ENCODE measurements at places on chromosomes 2 and 18.

DNA sequence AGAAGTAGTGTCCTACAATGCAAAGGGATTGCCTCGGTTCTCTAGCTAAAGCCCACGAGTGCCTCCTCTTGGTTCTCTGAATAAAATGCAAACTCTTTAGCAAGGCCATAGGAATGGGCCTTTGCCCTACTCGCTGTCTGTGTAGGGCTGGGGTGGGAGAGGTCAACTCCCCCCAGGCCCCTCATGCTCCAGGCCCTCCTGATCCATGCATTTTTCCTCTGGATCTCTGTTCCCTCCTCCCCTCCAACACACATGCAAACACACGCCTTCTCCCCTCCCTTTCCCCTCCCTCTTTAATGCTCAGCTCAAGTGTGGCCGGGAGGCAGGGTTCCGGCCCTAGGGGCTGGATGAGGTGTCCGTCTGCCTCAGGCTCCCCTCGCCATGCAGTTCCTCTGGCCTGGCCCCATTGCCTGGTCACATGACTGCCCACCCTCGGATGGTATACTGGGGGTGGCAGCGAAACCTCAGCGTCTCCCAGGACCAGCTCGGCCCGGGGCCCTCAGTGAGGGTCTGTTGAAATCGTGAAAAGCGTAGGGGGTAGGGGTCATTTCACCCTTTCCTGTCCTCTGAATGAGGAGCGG, 14.9 kb upstream of the KLF11 start:
- H3K27me3 ChIP-seq, result no peaks in the 10 kb centered on the region
- no peak for DNase-seq
- peak overlapping the region; percentile 34 for H3K4me3 ChIP-seq
- H3K4me1 ChIP-seq, result peaks cover 30% of the 10 kb centered on the region
- H3K36me3 ChIP-seq, result no peaks in the 10 kb centered on the region
- H3K27ac ChIP-seq, result peak overlapping the region; percentile 83

- DNase-seq, result no peak
- H3K27me3 ChIP-seq, result no peaks in the 10 kb centered on the region
- H3K4me3 ChIP-seq, result no peak overlapping the region
- H3K36me3 ChIP-seq, result no peaks in the 10 kb centered on the region
- H3K4me1 ChIP-seq, result no peaks in the 10 kb centered on the region
- no peak overlapping the region for H3K27ac ChIP-seq
These were observed 213.3 kb downstream of the ACKR3 start for GRCh38 chr2:236782938-236783337.

GRCh38 chr2:179096090-179096489, 46.2 kb upstream of the CCDC141 start:
- no peak overlapping the region for H3K4me3 ChIP-seq
- no peak for DNase-seq
- H3K27me3 ChIP-seq, result no peaks in the 10 kb centered on the region

DNA sequence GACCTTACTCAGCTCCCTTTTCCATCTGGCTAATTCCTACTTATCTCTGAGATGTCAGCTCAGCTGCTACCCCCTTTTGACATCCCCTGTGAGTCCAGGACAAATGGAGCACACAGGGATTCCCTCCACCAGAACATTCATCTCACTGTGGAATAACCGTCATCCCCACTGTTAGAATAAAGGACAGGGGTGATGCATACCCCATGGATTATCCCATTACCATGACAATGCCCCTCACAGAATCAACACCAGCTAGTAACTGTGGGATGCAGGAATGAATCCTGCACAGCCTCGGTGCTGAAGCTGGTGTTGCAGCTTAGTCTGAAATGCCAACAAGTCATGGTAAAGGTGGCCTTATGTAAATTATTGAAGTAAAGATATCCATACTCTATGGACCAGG, 624.8 kb upstream of the RAB6C start:
- no peaks in the 10 kb centered on the region for H3K4me1 ChIP-seq
- no peaks in the 10 kb centered on the region for H3K27me3 ChIP-seq
- no peak overlapping the region for H3K27ac ChIP-seq
- no peak overlapping the region for H3K4me3 ChIP-seq
- DNase-seq, result no peak
- no peaks in the 10 kb centered on the region for H3K36me3 ChIP-seq

DNA sequence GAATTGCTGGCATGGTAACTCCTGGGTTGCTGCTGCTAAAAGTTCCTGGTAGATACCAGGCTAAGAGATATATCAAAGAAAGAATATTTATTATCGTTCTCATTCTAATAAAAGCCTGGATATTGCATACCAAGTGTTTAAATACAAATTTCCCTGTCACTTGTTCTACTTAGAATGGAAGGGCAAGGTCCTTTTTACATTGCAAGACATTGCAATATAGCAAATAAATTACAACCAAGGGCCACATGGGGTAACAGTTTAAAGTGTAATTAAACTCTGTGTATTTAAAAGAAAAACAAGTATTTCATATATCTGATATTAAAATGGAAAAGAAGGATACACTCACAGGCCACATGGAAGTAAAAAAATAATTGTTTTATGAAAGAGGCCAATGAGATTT, 16.2 kb downstream of the PDE11A start:
- no peaks in the 10 kb centered on the region for H3K36me3 ChIP-seq
- no peaks in the 10 kb centered on the region for H3K27me3 ChIP-seq
- no peak for DNase-seq
- no peak overlapping the region for H3K4me3 ChIP-seq

DNA sequence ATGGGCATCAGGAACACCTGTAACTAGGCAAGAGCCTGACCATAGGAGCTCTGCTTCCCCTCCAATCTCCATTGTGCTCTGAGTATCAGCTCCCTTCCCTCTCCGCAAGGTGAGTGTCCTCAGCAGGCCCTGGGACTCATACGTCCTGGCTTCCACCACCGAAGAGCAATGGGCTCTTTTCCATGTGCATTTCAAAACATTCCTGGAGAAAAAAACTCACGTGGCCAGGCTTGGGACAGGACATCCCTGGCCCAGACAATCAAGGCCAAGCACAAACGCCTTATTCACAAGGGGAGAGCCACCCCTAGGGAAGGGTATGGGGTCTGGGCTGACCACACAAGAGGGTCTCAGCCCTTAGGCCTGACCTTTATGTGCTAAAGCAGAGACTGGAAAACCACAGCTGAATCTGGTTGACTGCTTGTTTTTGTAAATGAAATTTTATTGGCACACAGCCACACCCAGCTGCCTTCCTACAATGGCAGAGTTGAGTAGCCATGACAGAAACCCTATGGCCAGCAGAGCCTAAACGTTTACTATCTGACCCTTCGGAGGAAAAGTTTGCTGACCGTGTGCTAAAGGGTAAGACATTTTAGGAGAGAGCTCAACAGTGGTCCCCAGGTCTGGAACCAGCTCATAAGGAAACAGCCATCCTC, 175.7 kb upstream of the ARL4C start:
- no peak for DNase-seq
- H3K27ac ChIP-seq, result no peak overlapping the region
- H3K27me3 ChIP-seq, result no peaks in the 10 kb centered on the region
- H3K36me3 ChIP-seq, result no peaks in the 10 kb centered on the region
